ENCODE measurements at places on chromosomes 1 and 21.

- no peak for DNase-seq
Observed at GRCh38 chr1:194538453-194538852, 1352.0 kb upstream of the B3GALT2 start.

GRCh38 chr1:201361652-201362504, 15.6 kb downstream of the TNNT2 start:
- no peak for DNase-seq

GRCh38 chr1:152141971-152142584, 16.9 kb downstream of the RPTN start:
- DNase-seq = no peak

- DNase-seq = no peak
Observed at GRCh38 chr1:98073823-98074222, 153.0 kb upstream of the DPYD start.

GRCh38 chr1:165259236-165259635, 97.3 kb downstream of the LMX1A start:
- DNase-seq = no peak

DNA sequence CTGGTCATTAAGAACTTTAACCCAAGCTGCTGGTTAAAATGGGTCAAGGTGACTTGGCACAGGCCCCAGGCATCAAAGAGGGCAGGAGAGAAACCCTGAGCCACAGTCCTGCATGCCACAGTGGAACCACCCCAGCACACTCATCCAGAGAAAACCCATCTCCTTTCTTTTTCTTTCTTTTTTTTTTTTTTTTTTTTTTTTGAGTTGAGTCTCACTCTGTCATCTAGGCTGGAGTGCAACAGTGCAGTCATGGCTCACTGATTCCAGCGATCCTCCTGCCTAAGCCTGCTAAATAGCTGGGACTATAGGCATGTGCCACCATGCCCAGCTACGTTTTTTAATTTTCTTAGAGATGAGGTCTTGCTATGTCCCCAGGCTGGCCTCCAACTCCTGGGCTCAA, 109.2 kb upstream of the RAB4A start:
- no peak for DNase-seq

DNA sequence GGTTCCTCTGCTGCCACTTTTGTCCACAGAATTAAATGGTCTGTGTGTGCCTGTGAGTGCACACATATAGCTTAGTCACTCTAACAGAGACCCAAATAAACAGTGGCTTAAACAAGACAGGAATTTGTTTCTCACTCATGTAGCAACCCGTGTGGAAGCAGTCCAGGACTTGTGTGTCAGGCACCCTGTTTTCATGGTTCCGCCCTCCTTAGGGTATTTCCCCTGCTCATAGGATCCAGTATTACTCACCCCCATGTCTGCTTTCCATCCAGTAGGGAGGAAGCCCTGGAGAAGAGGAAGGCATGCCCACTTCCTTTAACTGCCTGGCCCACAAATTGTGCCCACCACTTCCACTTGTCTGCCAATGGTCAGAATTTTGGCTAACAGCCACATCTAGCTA, 41.3 kb upstream of the TACSTD2 start:
- no peak for DNase-seq

- DNase-seq = no peak
Observed at GRCh38 chr1:109295712-109296415, 10.9 kb downstream of the MYBPHL start.

GRCh38 chr1:116855191-116855619, 54.5 kb upstream of the PTGFRN start:
- no peak for DNase-seq

DNA sequence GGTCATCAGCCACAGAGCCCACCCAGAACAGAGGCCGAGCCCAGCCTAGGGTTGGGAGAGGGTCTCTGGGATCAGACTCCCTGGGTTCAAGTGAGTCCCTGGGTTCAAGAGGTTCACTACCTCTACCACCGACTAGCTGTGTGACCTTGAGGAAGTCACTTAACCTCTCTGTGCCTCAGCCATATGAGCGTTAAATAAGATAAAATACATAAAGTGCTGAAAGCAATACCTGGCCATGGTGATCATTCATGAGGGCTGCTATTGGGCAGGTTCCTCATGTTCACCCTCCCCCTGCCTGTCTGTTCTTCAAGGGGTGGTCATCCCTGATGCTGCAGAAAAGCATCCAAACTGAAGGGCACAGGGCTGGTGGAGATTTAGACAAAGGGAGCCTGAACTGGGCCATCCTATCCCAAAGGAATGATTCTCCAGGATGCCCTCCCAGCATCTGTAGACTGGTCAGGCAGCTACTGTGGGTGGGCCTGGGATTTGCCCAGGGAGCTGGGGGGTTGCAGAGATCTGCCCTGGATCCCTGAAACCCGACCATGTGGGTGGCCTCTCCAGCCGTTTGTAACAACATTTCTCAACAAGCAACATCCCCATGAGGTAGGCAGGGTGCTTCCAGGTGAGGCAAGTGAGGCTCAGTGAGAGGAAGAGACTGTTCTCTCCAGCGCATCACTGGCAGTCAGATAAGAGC, 196.6 kb downstream of the MATN1 start:
- DNase-seq = no peak

DNA sequence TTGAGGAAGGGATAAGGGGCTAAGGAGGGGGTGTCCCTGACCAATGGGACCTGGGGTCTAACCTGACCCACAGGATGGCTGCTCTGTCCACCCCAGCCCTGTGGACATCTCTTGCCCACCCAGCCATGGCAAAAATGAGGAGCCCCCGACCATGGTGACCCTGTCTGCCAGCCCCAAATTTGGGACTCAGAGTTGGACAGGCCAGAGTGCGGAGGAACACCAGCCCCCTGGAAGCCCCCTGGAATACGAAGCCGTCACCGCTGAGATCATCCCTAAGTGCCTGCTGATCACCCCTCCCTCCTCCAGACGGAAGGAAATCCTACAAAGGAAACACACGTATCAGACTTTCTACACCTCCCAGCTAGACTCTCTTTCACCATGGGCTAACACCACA, 119.3 kb downstream of the SIK1 start:
- DNase-seq = no peak

DNA sequence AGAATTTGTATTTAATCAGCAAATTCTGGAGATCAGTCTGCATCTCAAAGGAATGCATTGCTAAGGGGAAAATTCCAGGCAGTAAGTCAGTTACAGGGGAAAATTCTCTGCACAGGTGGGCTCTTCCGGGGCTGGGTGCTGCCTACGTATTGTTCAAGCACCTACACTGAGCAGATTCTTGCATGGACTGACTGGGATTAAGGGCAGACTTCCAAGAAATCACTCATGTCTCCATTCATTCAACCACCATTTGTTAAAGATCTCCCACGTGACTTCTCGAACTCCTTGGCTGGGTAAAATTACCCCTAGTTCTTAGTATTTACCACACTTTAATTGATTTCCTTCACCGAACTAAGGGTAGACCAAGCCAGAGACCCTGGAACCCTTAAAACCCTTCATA, 28.2 kb upstream of the KCNE1 start:
- DNase-seq = no peak

DNA sequence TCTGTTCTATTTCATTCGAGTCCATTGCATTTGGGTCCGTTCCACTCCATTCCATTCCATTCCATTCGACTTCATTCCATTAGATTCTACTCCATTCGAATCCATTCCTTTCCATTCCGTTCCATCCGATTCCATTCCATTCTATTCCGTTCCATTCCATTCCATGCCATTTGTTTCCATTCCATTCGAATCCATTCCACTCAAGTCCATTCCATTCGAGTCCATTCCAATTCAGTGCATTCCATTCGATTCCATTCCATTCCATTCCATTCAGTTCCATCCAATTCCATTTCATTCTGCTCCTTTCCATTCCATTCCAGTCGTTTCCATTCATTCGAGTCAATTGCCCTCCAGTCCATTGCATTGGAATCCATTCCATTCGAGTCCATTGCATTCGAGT, 2603.7 kb upstream of the TPTE start:
- no peak for DNase-seq

DNA sequence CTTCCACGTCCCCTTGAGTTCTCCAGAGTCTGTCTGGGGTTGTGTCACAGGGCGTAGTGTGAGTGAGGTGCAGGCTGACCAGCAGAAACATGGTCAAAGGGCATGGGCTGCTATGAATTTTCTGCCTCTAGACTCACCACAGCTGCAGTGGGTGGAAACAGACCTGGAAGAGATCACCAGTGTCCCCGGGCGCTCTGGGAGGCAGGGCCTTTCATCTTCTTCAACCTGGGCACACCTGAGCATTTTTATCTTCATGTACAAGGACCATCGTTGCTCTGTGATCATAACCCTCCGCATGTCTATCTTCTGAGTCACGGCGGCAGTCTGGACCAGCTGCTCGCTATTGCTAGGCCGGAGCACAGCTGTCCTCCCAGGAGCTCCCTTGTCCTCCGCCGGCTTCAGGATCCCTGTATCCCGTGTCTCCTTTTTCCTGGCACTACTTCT, 29.6 kb downstream of the DEGS1 start:
- no peak for DNase-seq

GRCh38 chr1:230381585-230381984, 44.5 kb downstream of the PGBD5 start:
- no peak for DNase-seq

DNA sequence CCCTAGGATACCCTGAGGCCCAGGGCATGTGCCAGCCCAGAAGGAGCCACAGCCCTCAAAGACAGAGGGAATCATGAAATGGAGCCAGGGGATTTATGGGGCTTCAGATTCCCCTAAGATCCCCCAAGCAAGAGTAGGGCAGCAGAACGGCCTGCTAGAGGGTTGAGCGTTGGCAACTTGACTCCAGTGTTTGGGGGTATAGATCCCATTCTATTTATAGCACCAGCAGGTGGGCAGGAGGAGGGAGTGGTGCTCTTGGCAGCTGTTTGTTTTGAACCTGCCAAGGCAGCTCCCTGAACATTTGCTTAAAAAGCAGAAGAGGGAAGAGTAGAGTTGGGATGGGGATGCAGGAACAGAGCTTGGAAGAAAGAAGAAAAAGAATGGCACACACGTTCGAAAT, 33.7 kb downstream of the GLUL start:
- no peak for DNase-seq

- DNase-seq = no peak
Observed at GRCh38 chr1:180150982-180151381, 3.7 kb upstream of the QSOX1 start.

DNA sequence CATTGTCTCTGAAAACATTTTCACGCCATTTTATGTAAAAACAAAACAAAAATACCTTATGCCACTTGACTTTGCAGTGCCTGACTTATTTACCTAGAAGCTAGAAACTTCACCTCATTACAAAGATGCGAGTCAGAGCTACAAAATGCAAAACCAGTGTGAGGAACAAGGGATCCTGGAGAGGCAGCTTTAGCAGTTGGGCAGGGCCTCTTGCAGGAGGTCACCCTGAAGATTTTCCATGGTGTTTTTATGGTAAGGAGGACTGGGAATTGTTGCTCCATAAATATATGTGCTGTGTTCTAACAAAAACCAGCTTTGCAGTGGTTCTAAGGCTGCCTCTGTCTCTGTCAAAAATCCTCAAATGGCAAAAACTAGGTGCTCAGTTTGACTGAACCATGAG, 36.4 kb upstream of the TARBP1 start:
- no peak for DNase-seq

DNA sequence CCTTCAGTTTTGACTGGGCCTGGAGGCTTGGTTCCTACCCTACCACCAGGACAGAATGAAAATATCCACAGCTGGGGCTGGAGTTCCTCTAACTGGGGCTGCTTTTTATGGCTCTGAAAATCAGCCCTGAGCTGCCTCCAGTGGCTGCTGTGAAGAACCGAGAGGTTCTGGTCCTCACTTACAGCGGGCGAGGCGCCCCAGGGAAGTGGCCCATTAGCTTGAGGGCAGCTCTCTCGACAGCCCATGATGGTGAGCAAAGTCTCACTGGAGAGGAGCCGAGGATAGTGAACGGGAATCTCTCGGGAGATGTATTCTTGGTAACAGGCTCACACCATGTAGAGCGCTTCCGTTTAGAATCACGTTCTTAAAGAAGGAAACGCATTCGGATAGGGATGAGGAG, 459.7 kb downstream of the KIF26B start:
- DNase-seq = no peak

- DNase-seq = no peak
Observed at GRCh38 chr1:210328032-210328745, 513 bp upstream of the HHAT start.

DNA sequence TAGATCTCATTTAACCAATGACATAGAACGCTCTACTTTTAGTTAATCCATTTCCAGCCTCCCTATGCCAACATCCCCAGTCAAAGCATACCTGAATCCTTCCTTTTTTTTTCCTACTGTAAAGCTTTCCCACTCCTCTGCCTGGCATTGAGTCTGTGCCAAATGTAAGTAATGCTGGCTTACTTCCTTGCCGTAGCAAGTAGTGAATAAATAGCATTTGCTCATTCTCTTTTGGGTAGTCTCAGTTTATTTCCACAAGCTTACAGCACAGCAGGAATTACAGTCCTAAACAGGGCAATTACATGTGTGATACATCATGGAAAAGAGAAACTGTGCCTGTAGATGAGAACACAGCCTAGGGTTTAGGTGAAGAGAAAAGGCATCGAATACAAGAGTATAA, 352.6 kb upstream of the NEGR1 start:
- DNase-seq = no peak

- DNase-seq = no peak
Observed at GRCh38 chr1:179129702-179130473, 48.0 kb downstream of the TOR3A start.

- DNase-seq = no peak
Observed at GRCh38 chr1:204478921-204479320, 15.7 kb downstream of the PIK3C2B start.

- DNase-seq = no peak
Observed at GRCh38 chr1:64172458-64172983, 30.9 kb upstream of the UBE2U start.

GRCh38 chr1:153386500-153386901, 4.4 kb downstream of the S100A8 start:
- DNase-seq = no peak

DNA sequence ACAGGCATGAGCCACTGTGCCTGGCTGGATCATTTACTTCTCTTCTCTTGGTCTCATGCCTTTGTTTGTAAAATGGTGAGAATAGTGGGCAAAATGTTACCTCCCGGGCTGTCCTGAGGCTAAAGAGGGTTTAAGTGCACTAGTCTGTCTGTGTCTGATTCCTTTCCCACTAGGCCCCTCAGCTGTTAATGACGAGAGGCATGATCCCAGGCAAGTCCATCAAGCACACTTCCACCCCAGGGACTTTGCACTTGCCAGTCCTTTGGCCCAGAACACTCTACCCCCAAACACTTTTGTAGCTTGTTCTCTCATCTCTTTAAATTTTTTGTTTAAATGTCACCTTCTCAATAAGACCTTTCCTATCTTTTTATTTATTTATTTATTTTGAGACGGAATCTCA, 13.8 kb upstream of the EPB41 start:
- DNase-seq = no peak

- no peak for DNase-seq
Observed at GRCh38 chr1:177799746-177800145, 170.1 kb downstream of the SEC16B start.

- DNase-seq = no peak
Observed at GRCh38 chr1:24189528-24189927, 2.4 kb upstream of the IFNLR1 start.

DNA sequence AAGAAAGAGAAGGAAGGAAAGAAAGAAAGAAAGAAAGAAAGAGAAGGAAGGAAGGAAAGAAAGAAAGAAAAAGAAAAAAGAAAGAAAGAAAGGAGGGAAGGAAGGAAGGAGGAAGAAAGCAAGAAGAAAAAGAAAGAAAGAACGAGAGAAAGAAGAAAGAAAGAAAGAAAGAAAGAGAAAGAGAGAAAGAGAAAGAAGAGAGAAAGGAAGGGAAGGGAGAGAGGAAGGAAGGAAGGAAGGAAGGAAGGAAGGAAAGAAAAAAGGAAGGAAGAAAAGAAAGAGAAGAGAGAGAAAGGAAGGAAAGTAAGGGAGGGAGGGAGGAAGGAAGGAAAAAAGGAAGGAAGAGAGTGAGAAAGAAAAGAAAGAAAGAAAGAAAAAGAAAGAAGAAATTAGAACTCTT, 95.4 kb upstream of the ZNF281 start:
- DNase-seq = no peak
